ENCODE measurements at places on chromosomes 11 and 22.
A peak's percentile ranks its signal among the peaks of the same experiment; 100 is the strongest.

GRCh38 chr11:45933131-45933831, 10.8 kb downstream of the LARGE2 start:
- DNase-seq = no peak

GRCh38 chr22:41367039-41367679, 14.6 kb upstream of the TEF start:
- DNase-seq = peak; percentile 97

DNA sequence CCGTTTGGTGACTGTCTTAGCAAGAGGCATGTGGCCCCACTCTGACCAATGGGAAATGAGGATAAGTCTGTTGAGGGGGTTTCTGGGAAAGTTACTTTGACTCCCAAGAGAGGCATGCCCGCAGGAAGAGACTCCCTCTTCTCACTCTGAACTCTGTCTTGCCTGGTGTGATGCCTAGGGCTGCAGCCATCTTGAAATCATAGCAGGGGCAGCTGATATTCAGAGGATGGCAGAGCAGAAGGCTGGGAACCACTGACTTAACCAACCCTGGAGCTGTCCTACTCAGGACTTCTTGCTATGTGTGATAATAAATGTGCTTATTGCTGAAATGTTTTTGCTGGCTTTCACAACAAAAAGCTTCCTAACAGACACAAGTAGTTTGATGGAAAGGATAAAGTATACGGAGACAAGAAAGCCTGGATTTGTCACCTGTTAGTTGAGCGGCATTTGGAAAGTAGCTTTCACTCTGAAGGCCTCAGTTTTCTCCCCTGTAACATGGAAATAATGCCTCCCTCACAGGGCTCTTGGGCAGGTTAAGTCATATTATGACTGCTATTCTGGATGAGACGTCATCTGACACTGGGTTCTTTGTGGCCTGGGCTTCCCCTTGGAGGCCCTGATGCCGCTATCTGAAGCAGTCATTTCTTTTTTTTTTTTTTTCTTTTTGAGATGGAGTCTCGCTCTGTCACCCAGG, 128.5 kb downstream of the CEP164 start:
- no peak for DNase-seq

GRCh38 chr11:115515647-115516395, 11.6 kb upstream of the CADM1 start:
- no peak for DNase-seq

DNA sequence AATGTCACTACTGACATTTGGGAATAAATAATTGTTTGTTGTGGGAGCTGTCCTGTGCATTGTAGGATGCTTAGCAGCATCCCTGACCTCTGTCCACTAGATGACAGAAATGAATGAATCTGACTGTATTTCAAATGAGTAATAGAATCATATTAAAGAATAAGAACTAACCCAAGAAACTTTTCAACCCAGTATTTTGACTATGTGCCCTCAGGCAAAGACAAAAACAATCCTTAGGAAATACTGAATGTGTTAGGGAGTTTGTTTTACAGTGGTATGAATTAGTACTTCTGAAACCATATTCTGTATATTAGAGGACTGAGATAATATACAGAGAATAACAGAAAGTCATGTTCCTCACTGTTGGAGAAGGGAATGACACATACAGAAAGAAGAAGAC, 320.9 kb upstream of the PITPNB start:
- no peak for DNase-seq

DNA sequence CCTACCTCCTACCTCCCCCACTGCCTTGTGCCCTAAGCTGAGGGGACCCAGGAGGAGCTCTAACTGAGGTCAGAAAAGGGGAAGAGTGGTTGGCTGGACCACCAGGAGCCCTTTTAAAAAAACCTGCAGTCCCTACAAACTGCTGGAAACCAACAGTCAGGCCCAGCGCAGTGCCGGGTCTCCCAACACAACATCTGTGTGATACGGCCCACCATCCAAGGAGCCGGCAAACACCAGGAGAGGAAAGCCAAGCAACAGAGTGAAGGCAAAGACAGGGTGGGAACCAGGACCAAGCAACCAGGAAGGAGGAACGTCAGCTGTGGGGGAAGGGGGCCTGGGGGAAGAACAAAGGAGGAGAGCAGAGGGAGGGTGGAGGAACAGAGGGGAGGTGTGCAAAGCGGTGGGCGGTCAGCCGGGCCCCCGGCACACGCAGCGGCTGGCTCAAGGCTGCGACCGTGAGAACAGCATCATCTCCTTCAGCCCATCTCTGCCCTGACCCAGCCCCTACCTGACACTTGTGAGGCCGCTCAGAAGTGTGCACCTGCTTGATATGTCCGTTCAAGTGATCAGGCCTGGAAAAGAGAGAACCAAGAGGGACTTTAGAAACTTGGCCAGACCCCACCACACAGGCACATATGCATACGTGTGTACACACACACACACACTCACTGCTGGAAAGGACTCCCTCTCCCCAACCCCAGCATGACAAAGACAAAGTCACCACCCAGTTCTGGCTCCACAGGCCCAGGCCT, 3.6 kb downstream of the PATZ1 start:
- no peak for DNase-seq

DNA sequence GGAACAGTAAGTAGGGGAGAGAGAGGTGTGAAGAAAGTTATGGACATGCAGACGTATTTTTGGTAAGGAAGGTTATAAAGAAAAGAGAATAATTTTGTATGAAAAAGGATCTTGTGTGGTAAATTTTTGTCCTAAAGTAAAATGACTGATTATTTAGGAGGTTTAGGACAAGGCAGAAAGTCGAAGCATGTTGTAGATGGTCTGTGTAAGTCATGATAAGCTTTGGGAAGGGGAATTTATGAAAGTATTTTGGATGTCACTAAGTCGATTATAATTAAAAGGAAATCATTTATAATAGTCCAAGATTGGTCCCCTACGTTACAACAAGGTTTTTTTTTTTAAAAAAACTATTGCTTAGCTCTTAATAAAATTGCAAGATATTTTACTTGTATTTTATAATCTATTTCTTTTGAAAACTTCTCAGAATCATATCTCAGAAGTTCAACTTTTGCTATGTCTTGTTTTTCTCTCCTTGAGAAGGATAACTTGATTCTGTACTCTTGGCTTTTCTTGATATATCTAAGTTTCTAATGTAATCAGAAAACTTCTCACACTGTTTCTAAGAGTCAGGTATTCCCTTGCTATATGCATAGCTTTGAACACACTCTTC, 10.9 kb upstream of the CABP2 start:
- no peak for DNase-seq

DNA sequence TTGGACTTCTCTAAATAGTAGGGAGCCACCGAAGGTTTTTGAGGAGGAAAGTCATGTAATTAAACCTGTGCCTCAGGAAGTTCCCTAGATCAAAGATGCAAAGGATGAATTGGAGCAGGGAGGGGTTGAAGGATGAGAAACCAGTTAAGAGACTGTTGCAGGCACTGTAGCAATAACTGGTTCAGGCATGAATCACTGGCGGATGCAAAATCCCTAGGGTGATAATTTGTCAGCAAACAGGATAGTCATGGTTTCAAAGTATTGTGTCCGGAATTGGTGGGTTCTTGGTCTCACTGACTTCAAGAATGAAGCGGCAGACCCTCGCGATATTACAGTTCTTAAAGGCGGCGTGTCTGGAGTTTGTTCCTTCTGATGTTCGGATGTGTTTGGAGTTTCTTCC, 19.9 kb downstream of the TRIOBP start:
- DNase-seq = no peak

DNA sequence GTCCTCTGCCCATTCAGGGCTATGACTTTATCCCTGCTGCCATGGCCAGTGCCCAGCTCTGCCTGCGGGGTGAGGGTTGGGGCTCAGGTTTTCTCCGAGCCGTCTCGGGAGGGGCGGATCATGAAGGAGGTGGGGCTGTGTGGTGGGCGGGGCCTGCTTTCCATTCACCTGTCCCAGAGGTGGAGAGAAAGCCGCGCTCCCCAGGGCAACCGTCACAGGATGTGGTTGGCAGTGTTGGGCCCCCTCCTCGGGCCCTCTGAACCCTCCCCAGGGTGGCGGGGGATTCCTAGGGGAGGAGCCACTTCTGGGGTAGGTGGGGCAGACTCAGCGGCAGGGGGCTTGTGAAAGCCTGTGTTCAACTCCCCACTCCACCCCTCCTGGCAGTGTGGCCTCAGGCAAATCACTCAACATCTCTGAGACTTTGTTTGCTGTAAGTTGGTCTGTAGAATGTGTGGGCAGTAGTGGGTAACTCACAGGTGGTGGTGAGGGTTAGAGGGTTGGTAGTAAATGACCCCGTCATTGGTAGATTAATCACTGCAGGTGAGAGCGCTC, 50.3 kb downstream of the CD6 start:
- no peak for DNase-seq

DNA sequence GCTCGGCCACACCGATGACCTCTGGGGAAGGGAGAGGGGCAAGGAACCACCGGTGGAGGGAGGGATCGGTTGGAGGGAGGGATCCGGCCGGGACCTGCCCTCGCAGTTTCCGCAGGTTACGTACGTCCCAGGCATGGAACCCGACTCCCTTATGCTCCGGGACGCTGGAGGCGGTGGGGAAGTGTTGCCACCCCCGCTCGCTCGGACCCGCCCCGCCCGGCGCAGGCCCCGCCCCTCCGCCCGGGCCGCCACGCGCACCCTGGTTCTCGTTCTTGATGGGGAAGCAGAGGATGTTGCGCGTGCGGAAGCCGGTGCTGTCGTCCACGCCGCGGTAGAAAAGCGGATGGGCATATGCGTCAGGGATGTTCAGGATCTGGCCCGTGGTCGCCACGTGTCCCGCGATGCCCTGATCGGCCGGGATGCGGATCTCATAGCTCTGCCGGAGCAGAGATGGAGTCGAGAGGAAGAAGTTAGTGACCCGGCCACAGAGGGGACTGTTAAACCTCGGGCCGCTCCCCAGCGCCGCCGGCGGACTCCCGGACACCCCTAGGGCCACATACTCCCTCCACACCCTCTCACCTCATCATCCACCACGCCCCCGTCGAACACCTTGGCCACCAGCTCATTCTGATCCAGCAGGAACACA, 89.8 kb downstream of the PDE2A start:
- peak; percentile 18 for DNase-seq

GRCh38 chr11:19237813-19238212, 2.9 kb downstream of the E2F8 start:
- no peak for DNase-seq

GRCh38 chr11:69444381-69445130, 36.9 kb upstream of the LINC01488 start:
- no peak for DNase-seq

DNA sequence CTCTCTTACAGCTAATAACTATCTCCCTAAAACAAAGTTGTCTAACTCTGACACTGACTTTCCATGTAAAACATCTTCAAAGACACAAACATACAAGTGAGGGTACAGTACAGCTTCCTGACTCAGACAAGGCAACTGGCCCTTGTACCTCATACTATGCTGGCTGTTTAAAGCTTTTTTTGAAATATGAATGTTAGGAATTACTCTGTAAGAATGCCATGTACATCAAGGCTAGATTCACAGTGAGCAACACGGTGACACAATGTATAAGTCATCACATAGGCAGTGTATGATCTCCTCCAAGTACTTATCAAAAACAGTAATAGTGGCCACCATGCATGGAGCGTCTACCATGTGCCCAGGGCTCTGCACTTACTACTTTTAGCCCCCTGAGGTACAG, 28.6 kb downstream of the ALG8 start:
- DNase-seq = no peak

DNA sequence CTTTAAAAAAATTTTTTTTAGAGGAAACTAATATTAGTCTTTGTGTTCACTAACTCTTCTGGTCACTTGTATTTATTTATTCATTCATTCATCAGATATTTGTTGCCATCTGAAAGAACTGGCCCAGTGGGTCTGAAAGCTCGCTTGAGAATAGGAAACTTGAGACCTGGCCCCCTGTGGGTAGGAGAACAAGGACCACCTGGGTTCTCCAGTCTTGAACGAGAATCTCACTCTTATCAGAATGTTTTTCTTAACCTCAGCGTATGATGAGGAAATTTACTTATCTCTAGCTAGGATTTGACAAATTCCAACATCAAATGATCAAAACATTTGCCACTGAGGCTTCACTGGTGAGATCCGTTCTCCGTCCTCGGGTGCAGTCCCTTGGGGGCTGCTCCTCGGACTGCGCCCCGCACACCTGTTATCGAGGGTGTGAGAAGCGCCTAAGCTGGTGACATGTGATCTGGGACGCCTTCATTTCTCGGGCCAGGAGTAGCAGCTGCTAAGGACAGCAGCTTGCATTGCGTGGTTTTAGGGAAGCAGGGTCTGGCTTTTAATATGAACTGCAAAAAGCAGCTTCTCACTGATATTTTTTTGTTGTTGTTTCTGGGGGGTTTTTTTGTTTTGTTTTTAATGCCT, 6.3 kb downstream of the C22orf31 start:
- no peak for DNase-seq

DNA sequence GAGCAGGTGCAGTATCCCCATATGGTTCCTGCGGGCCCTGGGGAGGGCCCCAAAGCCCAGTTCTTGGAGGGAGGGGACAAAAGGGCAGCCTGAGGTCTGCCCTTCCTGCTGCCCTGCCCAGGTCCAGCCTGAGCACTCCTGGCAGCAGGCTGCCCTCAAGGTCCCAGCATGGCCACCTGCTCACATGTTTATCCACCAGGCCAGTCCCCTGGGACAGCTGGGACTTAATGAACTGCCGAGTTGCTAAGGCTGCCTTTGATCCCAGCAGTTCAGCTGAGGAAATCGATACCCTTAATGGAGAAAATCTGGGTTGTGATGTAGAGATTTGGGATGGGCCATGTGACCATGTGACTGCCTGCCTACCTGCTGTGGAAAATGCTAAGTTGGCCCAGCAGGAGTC, 146.2 kb downstream of the TRIM29 start:
- DNase-seq = no peak

- DNase-seq = no peak
Observed at GRCh38 chr22:31905356-31905755, 39.0 kb upstream of the YWHAH start.

DNA sequence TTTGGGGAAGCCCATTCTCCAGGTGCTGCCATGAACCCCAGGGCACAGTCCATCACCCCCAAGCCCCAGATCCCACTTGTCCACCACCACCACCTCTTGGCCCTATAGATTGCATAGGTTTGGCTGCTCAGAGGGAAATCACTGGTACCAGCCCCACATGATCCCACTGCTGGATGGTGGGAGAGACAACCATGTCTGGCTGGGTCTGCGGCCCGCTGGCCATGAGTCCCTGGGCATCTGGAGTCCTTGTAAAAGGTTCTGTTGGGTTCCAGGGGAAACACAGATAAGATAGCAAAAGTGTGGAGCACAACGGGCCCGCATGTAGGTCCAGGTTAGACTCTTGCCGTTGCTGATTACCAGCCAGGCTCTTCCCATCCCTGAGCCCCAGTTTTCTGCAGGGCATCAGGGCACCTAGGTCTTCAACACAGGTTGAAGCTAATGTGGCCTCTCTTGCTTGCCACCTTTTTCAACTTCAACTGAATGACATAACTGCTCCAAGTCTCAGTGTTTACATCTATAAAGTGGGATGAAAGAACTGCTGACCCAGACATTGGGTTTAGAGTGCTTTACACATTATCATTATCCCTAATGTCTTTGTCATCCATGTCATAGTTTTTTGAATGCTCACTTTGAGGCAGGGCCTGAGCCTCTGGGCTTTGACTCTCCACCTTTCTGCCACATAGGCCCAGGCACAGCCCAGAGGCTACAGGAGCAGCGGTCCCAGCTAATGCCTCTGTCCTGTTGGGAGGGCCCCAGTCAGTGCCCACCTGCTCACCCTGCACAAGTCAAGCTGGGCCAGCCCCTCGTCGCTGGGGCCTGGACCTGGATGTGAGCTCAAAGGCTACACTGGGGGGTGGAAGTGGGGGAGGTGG, 1.0 kb upstream of the TANGO2 start:
- DNase-seq = no peak
